BJ (cell line): ENCODE measurements at places on chromosomes 7 and 10.

- no peak for DNase-seq
Observed at GRCh38 chr10:119025336-119025735, 4.2 kb upstream of the NANOS1 start.

DNA sequence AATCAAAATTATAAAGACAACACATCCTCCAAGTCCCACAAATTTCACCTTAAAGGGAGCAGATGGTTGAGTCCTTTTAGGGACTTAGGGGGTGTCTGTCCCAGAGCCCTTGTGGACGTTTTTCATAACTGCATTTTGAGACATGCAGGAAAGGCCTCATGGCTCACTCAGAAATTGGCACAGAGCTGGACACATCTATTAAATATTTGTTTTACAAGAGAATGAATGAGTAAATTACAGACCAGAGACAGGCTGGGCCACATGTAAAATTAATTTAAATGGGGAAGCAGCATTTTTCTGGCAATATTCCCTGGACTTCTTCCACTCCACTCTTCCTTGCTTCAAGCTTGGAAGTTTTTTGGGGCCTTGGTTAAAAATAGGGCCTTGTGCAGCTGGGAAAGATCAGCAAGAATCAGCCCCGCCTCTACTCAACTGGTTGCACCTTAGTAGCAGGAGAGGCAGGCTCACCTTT, 20.0 kb downstream of the LAMB1 start:
- peak; percentile 70 for DNase-seq

- no peak for DNase-seq
Observed at GRCh38 chr7:65269150-65269856, 104.4 kb upstream of the ZNF92 start.

- no peak for DNase-seq
Observed at GRCh38 chr10:100873827-100874326, 38.9 kb upstream of the SLF2 start.

GRCh38 chr7:24574386-24574785, 1.1 kb downstream of the PALS2 start:
- no peak for DNase-seq

GRCh38 chr7:73520673-73521635, 1.1 kb downstream of the BAZ1B start:
- DNase-seq = no peak

DNA sequence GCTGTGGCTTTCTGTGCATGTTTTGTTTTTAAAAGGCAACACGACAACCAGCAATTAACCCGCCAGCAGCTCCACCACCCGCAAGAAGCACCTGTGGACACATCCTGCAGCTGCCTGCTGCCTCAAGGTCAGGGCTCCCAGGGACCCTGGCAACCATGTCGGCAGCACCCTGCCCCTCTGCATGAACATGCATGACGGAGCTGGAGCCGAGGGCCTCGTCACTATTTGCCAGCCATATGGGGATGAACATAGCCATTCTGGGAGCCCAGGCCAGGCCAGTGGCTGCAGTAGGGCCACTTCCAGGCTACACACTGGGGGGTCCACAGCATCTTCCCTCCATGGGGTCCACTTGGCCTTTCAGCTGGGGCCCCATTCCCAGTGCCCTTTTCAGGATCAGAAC, 52.9 kb downstream of the CAMK2B start:
- DNase-seq = no peak

- DNase-seq = peak; percentile 38
Observed at GRCh38 chr10:92238586-92239098, 52.2 kb downstream of the CPEB3 start.

GRCh38 chr10:131706952-131707351, 193.9 kb upstream of the PPP2R2D start:
- DNase-seq = no peak

DNA sequence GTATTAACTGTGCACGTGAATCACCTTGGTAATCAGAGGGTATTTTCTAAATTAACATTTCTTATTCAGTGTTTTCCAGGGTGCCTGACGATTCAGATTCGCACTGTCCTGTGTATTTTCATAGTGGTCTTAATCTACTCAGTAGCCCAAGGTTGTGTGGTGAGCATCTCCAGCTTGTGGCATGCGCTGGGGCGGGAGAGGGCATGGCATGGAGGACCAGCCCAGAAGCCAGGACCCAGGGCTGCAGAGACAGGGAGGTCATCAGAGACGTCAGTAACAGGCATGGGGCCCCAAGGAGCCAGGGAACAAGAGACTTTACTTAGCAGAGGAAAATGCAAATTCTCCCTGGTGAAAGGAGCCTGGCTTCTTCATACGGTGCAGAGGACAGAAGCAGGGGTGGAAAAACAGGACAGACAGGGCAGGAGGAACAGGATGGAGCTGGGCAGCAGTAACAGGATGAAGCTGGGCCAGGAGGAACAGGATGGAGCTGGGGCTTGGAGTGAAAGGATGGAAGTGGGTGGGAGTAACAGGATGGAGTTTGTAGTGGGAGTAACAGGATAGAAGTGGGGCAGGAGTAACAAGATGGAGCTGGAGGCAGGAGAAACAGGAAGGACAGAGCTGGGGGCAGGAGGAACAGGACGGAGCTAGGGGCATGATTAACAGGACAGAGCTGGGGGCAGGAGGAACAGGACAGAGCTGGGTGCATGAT, 110.9 kb downstream of the ADCY1 start:
- no peak for DNase-seq

GRCh38 chr10:15035385-15036301, 8.1 kb upstream of the OLAH start:
- DNase-seq = no peak

DNA sequence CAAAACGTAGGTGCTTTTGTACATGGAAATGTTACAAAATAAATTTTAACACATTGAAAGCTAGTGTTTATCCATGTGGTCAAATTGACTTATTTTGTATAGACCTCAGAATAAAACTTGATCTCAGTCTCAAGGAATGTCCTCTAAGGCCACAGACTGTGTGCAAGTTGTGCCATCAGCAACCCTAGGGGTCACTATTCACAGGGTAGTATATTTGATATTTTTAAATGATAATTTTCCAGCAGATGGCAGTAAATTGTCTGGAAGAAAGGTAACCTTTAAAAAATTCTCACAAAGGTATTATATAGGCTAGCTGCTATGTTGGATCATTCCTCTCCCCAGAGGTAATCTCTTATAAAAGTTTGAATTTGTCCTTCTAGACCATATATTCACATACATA, 12.9 kb upstream of the SNX10 start:
- no peak for DNase-seq

GRCh38 chr7:151367284-151367683, 25.7 kb downstream of the NUB1 start:
- no peak for DNase-seq

GRCh38 chr7:101784292-101785127, 32.9 kb upstream of the CUX1 start:
- no peak for DNase-seq

GRCh38 chr7:129975309-129975708, 22.5 kb upstream of the UBE2H start:
- no peak for DNase-seq

GRCh38 chr10:33325929-33326328, 8.5 kb downstream of the NRP1 start:
- no peak for DNase-seq

DNA sequence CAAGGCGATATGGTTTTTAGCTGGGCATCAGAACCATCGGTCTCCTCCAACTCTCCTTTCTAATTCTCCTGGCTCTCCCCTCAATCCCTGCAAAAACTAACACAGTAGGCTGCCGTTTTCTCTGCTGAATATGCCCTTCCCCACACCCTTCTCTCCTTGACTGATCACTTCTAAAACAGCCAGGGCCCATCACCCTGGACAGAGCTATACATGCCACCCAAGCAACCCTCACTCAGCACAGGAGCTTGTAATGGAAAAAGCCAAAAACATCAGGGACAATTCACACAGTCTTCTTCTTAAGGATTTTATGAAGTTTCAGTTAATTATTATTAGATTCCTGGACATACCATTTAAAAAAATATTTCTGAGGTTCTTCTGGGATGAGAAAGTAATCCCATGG, 61.5 kb downstream of the PIK3AP1 start:
- no peak for DNase-seq

DNA sequence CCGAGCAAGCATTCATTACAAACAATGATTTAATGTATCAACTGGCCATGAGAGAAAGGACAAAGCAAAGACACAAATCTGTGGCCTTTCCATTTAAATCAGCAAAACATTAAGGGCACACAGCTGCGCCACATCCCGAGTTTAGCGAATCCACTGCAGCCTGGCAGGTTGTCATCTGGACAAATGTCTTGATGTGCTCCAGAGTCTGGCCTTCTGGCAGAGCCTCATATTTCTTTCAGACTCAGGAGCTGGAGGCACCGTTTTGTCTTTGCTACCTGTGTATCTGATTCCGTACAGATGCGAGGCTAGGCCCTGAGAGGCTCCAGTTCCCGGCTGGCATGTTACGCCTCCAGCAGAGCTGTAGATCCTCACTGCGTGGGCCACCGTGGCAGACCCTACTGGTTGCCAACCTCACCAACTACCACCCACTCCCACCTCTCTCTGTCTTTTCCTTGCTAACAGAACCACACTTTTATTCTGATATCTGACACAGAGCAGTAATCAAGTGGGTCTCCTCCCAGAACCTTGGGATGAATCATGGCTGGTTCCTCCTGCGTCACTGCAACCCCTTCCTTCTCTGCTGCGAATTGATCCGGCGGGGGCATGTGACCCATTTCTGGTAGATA, 40.9 kb upstream of the EFCAB10 start:
- no peak for DNase-seq

DNA sequence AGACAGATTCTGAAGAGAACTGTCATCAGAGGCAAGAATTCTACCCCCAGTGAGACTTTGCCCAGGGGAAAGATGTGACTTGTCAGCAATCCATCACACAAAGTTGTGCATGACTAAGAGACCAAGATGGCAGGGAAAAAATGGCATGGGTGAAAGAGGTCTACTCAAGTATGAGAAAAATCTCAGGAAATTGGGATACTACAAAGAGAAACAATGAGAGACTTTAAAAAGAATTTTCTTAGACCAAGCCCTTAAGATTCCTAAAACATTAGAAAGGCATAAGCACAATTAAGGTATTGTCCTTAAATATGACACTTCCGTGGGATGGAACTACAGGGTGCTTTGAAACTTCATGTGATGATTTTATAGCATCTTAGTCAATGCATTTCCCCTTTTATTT, 45.6 kb upstream of the PDE1C start:
- DNase-seq = peak; percentile 63

- DNase-seq = no peak
Observed at GRCh38 chr10:107894516-107894915, 730.0 kb upstream of the SORCS1 start.

DNA sequence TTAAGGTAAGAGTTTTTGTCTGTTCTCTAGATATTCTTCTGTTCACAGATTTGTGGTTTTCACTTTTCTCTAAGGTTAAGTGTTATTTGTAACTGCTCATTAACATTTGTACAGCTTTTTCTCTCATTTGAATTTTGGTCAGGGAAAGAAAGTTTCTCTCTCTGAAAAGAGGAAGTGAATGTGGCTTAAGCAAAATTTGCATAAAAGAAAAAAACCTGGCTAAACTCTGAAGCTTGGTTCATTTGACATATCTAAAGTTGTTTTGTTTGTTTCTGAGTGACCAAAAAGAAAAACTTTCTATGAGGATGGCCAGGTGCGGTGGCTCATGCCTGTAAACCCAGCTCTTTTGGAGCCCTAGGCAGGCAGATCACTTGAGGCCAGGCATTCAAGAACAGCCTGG, 22.0 kb upstream of the SLC26A4 start:
- no peak for DNase-seq

GRCh38 chr10:804787-805619, 115.5 kb upstream of the DIP2C start:
- DNase-seq = no peak

DNA sequence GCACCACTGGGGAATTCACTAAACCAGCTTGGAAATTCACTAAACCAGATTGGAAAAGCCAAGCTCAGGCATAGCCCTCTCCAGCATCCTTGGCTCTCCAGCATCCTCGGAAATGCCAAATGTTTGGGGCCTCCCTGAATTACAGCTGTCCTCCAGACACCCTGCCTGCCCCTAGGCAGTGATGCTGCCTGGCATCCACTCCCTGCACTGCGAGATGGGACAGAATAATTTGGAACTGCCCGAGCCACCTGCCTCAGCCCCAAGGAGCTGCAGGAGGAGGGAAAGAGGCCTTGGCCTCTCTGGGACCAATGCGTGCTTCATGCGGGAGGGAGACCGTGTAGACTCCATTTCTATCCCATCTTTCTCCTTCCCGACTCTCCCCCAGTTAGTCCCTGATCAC, 64.3 kb downstream of the INSIG1 start:
- no peak for DNase-seq

DNA sequence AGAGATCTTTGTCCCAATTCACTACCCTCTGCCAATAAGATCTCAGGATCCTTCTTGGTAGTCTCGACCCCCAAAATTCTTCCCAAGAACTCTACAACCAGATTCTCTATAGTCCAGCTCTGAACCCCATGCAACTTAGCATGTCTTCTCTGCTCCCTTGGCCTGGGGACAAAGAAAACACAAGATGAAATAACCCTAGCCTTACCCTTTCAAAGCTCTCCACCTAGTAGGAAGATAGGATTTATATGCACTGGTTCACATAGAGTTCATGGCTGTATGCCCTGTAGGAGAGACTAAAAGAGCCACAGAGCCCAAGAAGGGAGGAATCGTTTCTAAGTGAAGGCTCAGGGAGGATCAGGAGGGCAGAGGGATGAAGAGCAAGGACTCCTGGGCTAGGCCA, 96.1 kb downstream of the PPP1R3C start:
- DNase-seq = no peak

DNA sequence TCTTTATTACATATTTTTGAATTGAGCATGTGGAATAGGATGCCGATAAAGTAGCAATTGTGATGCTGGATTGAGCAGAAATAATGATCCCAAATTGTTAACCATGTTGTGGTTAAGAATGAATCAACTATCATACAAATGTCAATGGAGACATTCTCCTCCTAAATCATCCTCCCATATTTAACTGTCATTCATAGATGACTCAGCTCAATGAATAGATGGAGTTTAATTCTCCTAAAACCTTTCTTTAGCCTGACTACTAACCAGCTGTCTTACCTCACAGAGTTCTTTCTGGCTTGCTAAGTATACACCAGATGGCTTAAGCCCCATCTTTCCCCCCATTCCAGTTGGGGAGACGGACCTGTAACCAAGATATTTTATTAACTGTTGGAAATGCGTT, 23.4 kb upstream of the NPS start:
- DNase-seq = no peak

GRCh38 chr10:10830293-10830986, 187.2 kb upstream of the CELF2 start:
- peak; percentile 86 for DNase-seq

GRCh38 chr10:124671486-124672075, 72.6 kb downstream of the FAM53B start:
- no peak for DNase-seq
